Upper lobe of right lung (tissue), 1 donor: ENCODE measurements at places on chromosomes 3 and 15. TPM values are rescaled to one million over a fixed set of nuclear protein-coding genes. Genes with fewer than 3 reads are reported as not detected.
A peak's percentile ranks its signal among the peaks of the same experiment; 100 is the strongest.

GRCh38 chr15:73946795-73947370 lies 20.6 kb downstream of the LOXL1 start:
- DNase-seq: peak; percentile 46

DNA sequence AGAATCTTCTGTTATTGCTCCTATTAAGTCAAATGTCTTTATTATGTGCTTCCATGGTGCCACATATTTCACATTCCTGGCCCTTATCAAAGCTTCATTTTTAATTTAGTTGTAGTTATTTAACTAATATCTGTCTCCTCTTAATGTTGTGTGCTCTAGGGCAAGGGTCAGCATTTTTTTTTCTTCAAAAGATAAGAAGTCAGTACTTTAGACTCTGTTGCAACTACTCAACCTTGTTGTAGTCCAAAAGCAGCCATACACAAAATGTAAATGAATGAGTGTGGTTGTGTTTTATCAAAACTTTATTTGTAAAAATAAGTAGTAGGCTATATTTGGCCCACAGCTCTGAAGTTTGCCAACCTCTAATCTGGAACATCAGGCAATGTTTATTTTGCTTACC lies 394.7 kb upstream of the CBLB start:
- no peak for DNase-seq

LDHAL6B gene
- total RNA-seq: not detected

NRROS gene
- 19.5 TPM for total RNA-seq

DNA sequence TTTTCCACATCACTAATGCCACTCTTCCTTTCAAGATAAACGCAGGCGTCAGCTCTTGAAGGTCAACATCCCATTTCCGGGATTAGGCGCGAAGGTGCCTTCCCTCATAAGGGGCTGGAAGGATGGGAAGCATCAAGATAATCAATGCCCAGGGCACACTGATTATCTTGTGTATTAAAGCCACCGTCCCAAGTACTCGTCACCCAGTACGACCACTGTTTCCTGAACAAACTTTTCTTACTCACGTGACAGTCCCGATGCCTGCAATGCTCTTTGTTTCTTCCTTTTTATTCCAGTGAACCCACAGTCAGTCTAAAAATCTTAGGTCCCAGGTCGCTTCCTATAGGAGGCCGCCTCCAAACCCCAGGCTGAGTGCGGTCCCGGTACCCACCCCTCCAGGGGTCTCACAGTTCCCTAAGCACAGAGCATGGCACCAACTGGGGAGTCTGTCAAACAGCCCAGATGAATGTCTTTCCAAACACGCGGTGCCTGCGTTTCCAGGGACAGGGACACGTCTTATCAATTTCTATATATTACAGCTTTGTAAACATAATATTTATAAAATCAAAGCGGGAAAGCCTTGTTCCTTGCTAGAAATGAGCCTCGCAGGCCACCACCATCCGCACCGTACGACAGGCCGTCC lies 589 bp downstream of the ANAPC13 start:
- DNase-seq: no peak

DNA sequence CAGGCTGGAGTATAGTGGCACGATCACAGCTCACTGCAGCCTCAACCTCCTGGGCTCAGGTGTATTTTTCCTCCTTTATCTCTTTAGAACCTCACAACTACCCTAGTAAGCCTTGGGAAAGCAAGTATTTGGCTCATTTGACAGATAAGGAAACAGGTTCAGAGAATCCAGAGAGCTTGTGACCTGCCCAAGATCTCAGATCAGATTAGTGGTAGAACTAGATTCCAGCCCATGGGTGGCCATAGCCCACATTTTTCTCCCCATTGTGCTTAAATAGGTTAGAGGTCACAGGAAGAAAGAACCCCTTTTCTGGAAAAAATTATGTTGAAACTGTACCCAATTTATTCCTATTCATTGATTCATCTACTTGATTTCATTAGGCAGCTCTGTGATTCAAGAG lies 64.3 kb downstream of the TSC22D2 start:
- DNase-seq: no peak
